ENCODE measurements at places on chromosomes 11 and 22. TPM values are rescaled to one million over a fixed set of nuclear protein-coding genes. Genes with fewer than 3 reads are reported as not detected.

GRCh38 chr11:79648766-79649520, 208.1 kb upstream of the TENM4 start:
- no peak overlapping the region for H3K4me3 ChIP-seq
- H3K4me1 ChIP-seq: no peaks in the 10 kb centered on the region
- no peaks in the 10 kb centered on the region for H3K27me3 ChIP-seq
- no peaks in the 10 kb centered on the region for H3K36me3 ChIP-seq
- no peak for DNase-seq

DNA sequence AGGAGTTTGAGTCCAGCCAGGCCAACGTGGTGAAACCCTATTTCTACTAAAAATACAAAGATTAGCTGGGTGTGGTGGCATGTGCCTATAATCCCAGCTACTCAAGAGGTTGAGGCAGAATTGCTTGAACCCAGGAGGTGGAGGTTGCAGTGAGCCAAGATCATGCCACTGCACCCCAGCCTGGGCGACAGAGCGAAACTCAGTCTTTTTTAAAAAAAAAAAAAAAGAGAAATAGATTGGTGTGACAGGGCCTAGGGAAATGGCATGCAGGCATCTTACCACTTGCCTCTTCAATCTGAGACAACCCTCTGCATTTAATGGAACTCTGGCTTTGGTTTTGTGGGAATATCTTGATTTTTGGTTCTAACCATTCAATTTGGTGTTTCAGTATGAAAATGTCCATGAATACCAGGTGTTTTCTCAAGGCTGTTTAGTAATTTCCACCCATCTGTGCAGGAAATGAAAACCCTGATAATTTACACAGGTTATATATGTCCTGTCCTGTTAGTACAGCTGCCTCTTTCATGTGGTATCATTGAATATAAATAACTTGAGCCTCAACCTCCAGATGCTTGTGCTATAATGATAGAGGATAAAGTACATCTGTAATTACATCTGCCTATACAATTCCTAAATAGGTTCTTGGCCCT, 8.4 kb downstream of the XBP1 start:
- H3K36me3 ChIP-seq: peaks cover 14% of the 10 kb centered on the region
- H3K27me3 ChIP-seq: no peaks in the 10 kb centered on the region
- H3K4me1 ChIP-seq: no peaks in the 10 kb centered on the region
- no peak overlapping the region for H3K4me3 ChIP-seq

DNA sequence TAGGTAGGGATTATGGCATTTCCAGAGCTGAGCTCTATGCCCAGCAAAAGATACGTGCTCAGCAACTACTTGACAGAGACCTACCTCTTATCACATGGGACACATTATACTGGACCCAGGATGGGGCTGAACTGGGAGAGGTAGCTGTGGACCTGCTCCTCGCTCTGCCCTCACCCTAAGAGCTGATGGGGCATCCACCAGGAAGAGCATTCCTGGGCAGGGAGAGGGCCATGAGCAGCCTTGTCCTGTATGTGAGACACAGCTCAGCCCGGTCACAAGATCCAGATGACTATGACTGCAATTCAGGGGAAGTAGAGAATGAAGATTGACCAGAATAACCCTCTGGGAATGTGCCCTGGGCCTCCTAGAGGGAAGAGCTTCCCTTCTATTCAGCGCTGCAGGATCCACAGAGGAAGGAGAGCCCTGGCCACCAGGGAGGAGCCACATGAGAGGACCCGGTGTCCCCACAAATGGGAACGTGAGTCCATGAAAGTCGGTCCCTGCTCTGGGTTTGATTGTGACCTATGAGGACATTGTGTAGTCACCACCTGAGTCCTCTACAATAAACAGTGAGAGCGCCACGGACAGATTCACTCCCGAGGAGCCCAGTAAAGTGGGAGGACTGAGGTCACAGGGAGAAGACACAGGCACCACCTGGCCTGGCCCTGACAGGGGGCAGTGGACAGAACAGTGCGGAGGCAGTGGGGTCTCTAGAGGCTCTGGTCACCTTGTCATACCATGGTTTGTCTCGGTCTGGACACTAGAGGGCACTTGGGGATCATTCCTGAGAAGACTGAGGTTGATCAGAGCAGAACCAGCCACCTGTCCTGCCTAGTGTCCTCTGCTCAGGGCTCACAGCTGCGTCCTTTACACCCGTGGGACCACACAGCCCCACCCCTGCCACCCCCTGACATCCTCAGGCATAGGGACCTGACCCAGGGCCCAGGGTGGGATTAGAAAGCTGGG, 99.5 kb downstream of the ZNF280B start:
- no peaks in the 10 kb centered on the region for H3K36me3 ChIP-seq
- DNase-seq: peak; percentile 9
- no peak overlapping the region for H3K27ac ChIP-seq

DNA sequence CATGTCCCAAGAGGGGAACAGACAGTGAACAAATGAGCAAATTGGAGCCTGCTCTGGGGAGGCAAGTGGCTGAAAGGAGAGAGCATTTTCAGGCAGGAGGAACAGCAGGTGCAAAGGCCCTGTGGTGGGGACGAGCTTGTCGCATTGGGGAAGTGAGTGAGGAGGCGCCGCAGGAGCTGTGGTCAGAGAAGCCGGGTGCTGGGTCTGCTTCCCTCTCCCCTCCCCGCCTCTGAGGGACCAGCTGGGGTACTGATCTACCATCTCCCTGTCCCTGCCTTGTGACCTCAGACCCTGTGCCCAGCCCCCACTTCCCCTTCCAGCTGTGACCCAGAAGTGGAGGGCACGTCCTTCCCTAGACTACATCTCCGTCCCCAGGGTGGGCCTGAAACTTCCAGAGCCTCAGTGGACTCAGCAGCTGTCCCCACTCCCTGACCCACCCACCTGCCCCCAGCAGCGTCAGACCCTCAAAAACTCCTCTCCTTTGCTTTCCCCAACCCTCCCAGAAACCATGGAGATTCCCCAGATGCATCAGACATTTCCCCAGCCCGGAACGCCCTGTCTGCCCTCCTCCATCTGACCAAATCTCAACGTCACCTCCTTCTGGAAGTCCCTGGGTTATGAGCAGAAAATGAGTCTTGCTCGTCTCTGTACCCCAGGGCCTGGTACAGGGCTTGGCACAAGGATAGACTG, 19.7 kb upstream of the PDGFB start:
- no peaks in the 10 kb centered on the region for H3K27me3 ChIP-seq
- no peak overlapping the region for H3K27ac ChIP-seq
- no peaks in the 10 kb centered on the region for H3K4me1 ChIP-seq
- no peaks in the 10 kb centered on the region for H3K36me3 ChIP-seq
- DNase-seq: no peak
- no peak overlapping the region for H3K4me3 ChIP-seq

- H3K27me3 ChIP-seq: peaks cover 10% of the 10 kb centered on the region
- no peak for DNase-seq
- H3K4me1 ChIP-seq: peaks cover 9% of the 10 kb centered on the region
- H3K27ac ChIP-seq: no peak overlapping the region
Measured at GRCh38 chr11:1864831-1865665, 12.2 kb downstream of the LSP1 start.

DNA sequence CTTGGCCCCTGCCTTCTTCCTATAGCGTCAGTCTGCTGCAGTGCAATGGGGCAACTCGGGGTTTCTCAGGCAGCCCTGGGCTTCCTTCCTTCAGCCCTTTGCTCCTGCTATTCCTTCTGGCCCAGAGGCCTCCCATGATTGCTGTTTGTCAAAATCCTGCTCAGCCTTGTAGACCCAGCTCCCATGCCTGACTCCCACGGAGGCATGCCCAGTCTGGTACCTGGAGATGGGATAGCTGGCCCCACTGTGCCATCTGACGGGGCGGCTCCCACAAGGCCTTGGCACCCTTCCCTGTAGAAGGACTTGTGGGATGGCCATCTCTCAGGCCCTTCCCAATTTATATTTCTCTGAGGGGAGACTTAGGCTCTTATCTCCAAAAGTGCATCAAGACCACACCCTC, 590 bp upstream of the CD6 start:
- peaks cover 3% of the 10 kb centered on the region for H3K27me3 ChIP-seq
- H3K4me1 ChIP-seq: no peaks in the 10 kb centered on the region
- no peak overlapping the region for H3K4me3 ChIP-seq
- no peak for DNase-seq

- no peak overlapping the region for H3K4me3 ChIP-seq
- no peaks in the 10 kb centered on the region for H3K36me3 ChIP-seq
- no peaks in the 10 kb centered on the region for H3K27me3 ChIP-seq
- DNase-seq: peak; percentile 34
- no peak overlapping the region for H3K27ac ChIP-seq
- no peaks in the 10 kb centered on the region for H3K4me1 ChIP-seq
Measured at GRCh38 chr11:4068962-4069361, 25.6 kb upstream of the RRM1 start.

DNA sequence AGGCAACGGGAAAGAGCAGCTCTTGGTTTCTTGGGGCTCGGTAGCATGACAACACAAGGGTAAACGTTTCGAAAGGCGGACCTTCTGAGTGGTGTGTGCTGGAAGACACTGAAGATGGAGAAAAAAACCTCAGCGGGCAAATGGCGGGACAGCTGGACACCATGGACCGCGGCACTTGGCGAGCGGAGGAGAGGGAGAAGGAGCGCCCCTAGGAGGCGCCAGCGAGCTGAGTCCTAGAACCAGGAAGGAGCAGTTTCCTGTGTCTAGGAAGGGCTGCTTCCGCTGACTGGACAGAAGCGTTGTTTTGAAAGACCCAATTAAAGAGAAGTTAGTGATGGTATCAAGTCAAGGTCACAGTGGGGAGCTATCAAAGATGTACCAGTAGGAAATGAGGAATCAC, 44.0 kb upstream of the OPCML start:
- H3K27me3 ChIP-seq: no peaks in the 10 kb centered on the region
- H3K4me3 ChIP-seq: no peak overlapping the region
- H3K36me3 ChIP-seq: no peaks in the 10 kb centered on the region
- H3K27ac ChIP-seq: no peak overlapping the region
- DNase-seq: no peak

DNA sequence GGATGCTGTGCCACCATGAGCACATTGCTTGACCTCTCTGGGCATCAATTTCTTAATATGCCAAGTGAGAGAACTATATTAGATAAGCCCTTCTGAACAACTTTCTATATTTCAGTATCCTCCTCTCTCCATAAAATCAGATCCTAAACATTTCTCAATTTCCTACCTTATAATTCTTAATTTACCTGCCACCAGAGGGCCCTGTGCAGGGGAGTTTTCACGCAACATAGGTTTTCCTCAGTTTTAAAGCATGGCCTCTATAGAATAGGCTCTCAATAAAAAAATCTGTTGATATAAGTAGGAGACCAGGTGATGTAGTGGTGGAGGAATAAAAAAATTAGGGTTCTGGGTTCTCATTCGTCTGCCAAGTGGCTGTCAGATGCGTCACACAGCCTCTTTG, 83.7 kb upstream of the DBX1 start:
- H3K27ac ChIP-seq: no peak overlapping the region
- H3K4me1 ChIP-seq: no peaks in the 10 kb centered on the region
- no peaks in the 10 kb centered on the region for H3K36me3 ChIP-seq
- peaks cover 9% of the 10 kb centered on the region for H3K27me3 ChIP-seq

GRCh38 chr22:50226063-50226874, 18.6 kb downstream of the TUBGCP6 start:
- H3K27ac ChIP-seq: no peak overlapping the region
- H3K4me1 ChIP-seq: no peaks in the 10 kb centered on the region
- no peak for DNase-seq
- no peaks in the 10 kb centered on the region for H3K27me3 ChIP-seq
- peaks cover 31% of the 10 kb centered on the region for H3K36me3 ChIP-seq
- H3K4me3 ChIP-seq: no peak overlapping the region

DNA sequence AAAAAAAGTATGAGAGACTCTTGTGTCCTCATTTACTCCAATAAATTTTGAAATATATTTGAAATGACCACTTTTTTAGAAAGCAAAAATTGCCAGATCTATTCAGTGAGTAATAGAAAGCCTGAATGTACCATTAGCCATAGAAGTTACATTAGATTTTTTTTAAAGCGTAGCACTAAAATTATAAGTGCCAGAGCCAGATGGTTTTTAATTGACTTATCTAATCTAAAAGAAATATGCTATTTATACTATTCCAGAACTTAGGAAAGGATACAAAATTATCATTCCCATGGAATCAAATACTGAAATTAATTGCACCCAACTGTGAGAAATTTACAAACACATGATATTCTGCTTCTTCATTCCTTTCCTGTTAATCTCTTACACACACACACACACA, 64.4 kb upstream of the SLC17A6 start:
- H3K36me3 ChIP-seq: no peaks in the 10 kb centered on the region
- DNase-seq: no peak
- no peak overlapping the region for H3K27ac ChIP-seq

DNA sequence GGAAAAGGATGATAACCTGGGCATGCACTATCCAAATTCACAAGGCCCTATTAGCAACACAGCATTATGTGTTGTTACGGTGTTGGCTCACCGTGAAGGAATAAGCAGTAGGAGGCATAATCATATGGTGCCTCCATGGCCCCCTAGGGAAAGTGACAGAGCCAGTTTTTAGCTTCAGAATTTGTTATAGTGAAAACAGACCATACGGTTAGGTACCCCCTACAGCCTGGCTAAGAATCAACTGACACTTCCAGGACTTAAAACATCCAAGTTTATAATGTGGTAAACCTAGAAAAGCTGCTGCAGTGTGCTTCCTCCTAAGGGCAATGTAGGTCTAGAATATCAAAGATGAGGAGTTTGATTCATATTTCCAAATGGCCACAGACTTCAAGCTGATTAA, 30.4 kb downstream of the KIF18A start:
- H3K27ac ChIP-seq: no peak overlapping the region
- no peak for DNase-seq
- H3K27me3 ChIP-seq: no peaks in the 10 kb centered on the region
- H3K36me3 ChIP-seq: no peaks in the 10 kb centered on the region

- peak; percentile 12 for DNase-seq
- peaks cover 3% of the 10 kb centered on the region for H3K27me3 ChIP-seq
- no peaks in the 10 kb centered on the region for H3K4me1 ChIP-seq
- no peak overlapping the region for H3K4me3 ChIP-seq
- no peaks in the 10 kb centered on the region for H3K36me3 ChIP-seq
- no peak overlapping the region for H3K27ac ChIP-seq
Measured at GRCh38 chr22:32916025-32916424, 114.5 kb downstream of the TIMP3 start.

DNA sequence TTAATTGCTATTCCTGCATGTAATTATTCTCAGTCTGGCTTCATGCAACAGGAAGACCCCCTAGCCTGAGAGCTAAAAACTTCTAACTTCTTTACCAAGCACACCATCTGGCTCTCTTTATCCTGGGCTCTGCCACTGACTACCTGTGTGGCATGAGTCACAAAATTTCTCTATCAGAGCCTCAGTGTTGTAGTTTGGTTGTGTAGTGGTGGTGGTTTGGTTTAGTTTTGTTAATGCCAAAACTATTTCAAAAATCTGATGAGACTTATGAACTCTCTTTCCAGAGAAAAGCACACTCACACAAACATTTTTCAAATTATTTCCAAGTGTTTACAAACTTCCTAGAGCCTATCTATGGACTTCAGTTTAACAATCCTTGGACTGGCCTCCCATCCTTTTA, 7.5 kb upstream of the IL17RA start:
- no peak overlapping the region for H3K27ac ChIP-seq
- DNase-seq: peak; percentile 26
- H3K4me3 ChIP-seq: no peak overlapping the region
- no peaks in the 10 kb centered on the region for H3K27me3 ChIP-seq
- no peaks in the 10 kb centered on the region for H3K36me3 ChIP-seq

The SGSM1 gene
- not detected for total RNA-seq

The ENTHD1 gene
- not detected for total RNA-seq

The RAG2 gene
- not detected for total RNA-seq

The ZNF215 gene
- total RNA-seq: 3.6 TPM

The SYT13 gene
- total RNA-seq: not detected

The CYB5R2 gene
- 17.2 TPM for total RNA-seq

The PGM2L1 gene
- total RNA-seq: 4.1 TPM

The BDNF gene
- total RNA-seq: 16.7 TPM

The GDPD4 gene
- not detected for total RNA-seq

The LRRC32 gene
- total RNA-seq: 19.2 TPM

The BCO2 gene
- 1.0 TPM for total RNA-seq

The MUC6 gene
- total RNA-seq: not detected

The TRIM66 gene
- total RNA-seq: 13.7 TPM

The C11orf42 gene
- total RNA-seq: not detected

The SLC29A2 gene
- total RNA-seq: 0.17 TPM
